IPS DF 19.7 (cell line): ENCODE measurements at places on chromosomes 11 and 22.
A peak's percentile ranks its signal among the peaks of the same experiment; 100 is the strongest.

DNA sequence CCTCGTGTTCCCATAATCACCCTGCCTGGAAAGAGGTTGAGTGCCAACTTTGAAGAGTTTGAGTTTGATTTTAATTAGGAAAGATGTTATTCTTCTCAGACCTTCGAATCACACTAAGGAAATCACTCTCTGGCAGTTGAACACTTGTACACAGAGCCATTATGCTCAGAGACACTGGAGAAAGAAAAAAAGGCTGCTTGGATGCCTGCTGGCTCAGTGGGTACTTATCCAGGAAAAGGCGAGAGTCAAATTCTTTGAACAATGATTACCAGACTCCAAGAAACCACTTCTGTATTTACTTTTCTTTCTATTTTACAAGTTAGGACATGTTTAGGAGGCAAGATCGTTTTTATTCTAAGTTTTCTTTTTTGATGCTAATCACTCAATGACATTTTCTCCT, 438.5 kb upstream of the FAT3 start:
- DNase-seq, result no peak

DNA sequence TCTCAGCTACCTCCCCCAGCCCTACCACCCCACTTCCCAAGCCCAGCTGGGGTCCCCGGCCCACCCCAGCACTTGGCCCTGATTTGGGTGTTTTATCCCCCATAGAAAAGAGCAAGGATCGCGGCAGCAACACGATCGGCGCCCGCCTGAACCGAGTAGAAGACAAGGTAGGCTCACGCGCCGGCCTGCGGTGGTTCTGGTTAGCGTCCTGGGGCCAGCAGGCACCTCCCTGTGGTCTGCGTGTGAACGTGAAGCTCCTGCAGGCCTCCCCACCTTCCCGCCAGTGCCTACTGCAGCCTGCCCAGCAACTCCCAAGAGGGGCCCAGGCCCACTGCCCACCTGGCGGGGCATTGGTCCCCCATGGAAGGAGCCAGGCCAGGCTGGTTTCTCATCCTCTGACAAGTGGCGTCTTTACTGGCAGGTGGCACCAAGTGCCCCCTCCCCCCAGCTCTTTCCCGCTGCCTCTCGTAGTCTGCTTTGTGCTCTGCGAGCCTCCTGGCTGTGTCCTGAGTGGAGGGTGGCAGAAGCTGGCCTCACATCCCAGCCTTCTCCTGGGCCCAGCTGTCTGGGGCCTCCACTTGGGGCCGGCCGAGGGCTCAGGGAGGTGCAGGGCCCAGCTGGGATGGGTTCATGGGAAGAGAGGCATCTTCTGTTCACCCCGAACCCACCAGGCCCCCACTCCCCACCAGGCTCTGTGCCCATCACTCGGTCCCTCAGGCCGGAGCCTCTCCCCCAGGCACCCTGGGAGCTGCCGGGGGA, 78.3 kb upstream of the KCNQ1OT1 start:
- no peak for DNase-seq

DNA sequence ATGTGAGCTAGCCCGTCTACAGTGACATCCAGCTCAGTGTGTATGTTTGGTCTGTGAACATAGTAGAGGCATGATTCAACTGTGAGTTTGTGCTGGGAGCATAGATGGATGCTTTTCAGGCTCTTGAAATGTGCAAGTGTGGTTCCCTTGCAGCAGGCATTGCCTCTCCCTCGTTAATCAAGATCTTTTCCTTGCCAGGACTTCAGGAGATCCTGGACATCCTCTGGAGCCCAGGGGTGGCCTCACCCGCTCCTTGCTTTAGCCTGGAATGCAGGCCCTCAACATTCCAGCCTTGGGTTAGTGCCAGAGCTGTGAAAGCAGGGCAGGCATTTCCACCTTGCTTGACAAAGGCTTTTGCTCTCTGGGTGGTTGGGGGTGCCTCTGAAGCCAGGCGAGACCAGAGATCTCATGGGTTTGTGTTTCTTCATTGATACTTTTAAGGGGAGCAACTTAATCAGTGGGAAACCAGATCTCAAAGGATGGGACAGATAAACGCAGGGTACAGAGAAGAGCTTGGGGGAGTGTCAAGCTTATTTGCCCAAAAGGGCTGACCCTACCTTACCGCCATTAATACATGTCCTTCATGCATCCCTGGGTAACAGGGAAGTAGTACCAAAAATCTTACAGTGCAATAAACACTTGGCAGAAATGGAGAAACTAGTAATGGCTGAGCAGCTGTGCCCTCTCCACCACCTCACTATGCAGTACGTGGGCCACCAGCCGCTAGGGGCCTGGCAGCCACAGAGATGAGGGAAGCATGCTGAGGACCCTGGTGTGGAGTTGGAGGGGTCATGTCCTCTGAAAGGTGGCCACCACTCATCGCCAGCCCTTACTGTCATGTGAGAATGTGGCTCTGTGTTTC, 72.1 kb downstream of the PTPRJ start:
- peak; percentile 42 for DNase-seq

DNA sequence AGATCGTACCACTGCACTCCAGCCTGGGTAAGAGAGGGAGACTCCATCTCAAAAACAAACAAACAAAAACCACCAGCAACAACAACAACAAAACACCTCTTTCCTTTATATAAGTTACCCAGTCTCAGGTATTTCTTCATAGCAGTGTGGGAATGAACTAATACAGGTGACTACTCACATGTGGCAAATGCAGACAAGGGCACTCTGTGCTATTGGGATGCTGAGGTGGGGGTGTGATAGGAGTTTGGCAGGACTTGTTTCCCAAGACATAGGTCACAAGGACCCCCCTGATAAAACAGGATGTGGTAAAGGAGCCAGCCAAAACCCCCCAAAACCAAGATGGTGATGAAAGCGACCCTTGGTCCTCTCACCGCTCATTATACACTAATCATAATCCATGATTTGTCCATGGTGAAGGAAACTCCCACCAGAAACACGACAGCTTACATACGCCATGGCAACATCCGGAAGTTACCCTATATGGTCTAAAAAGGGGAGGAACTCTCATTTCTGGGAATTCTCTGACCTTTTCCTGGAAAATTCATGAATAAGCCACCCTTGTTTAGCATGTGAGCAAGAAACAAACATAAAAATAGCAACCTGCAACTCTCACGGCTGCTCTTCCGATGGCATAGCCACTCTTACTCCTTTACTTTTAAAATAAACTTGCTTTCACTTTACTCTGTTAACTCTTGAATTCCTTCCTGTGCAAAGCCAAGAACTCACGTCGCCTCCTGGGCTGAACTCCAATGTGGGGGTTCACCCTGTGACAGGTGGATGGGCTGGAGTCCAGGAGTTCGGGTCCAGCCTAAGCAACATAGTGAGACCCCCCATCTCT, 18.8 kb upstream of the INCENP start:
- no peak for DNase-seq

- no peak for DNase-seq
Observed at GRCh38 chr22:38034884-38035529, 22.2 kb upstream of the PICK1 start.

- DNase-seq, result no peak
Observed at GRCh38 chr11:68565768-68566167, 105.2 kb downstream of the PPP6R3 start.

DNA sequence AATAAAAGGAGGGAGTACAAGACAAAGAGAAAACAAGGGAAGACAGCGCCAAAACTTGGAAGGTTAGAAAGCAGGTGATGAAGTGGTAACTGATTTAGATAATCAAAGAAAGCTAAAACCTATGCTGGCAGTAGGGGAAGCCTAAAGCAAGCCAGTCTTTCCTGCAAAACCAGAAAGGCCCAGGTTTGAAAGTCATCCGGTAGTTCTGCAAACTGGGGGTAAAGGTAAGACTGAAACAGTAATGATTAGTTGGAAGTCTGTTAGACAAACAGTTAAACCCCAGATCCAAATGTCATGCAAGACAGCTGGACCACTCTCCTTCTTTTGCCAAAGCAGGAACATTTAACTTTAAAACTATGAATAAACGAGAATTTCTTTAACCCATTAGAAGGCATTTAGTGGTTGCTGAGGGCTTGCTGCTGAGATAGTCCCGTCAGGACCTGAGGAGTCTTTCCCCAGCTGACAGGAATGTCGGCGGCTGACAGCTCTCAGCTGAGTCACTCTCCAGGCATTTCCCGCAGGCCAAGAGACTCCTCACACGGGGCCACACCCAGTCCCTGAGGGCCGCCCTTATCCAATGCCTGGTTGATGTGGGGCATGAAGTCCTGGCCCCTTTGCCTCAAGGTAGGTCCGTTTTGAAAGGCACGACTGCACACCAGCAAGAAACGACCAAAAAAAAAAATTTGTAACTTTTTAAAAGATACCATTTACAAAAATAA, 36.3 kb upstream of the CFAP300 start:
- DNase-seq, result peak; percentile 25

DNA sequence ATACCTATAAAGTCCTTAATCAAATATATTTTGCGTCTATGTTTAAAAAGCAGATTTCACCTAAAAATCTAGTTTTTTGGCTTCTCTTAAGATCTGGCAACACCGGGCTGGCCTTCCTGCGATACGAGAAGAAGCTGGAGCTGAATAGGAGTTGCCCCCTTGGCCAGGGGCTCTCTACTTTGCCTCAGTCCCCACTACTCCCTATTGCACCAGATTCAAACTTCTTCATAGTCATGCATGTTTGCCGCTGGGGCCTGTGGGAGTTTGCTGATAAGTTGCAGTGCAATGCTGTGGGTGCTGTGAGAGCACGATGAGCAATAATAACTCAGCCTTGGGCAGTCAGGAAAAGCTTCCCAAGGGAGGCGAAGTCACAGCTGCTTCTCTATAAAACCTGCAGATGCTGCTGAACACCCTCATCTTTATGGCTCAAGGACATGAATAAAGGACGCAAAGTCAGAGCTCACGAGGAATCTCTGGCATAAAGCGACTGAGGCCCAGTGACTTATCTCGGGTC, 15.2 kb upstream of the EIF3D start:
- DNase-seq, result no peak

- DNase-seq, result no peak
Observed at GRCh38 chr22:44401783-44402110, 89.0 kb upstream of the SHISAL1 start.

DNA sequence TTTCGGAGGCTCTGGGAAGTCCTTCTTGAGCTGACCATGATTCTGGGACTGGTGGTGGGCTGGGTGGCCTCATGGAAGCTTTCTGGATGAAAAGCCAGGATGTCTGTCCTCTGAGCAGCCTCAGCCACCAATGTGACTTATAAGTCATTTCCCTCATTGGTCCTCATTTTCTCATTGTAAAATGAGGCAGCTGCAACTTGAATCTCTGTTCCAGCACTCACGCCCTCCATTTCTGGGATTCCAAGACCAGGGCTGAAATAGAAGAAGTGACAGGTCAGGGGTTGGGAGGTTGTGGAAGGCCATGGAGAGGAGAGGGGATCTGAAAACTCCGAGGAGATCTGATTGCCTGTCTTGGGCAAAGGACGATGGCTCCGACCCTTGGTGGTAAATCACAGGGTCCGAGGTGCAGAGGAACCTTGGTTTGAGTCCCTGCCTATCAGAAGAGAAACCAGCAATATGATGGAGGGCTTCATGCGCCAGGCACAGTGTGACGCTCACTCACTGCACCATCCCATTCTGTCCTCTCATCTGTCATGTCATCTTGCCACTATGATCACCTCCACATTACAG, 38.3 kb downstream of the TSPAN18 start:
- no peak for DNase-seq

GRCh38 chr11:2652333-2653197, 47.2 kb downstream of the KCNQ1OT1 start:
- no peak for DNase-seq

- no peak for DNase-seq
Observed at GRCh38 chr11:110989428-110990133, 255.9 kb upstream of the POU2AF2 start.

GRCh38 chr11:8792710-8793109, 110.1 kb downstream of the RPL27A start:
- no peak for DNase-seq

DNA sequence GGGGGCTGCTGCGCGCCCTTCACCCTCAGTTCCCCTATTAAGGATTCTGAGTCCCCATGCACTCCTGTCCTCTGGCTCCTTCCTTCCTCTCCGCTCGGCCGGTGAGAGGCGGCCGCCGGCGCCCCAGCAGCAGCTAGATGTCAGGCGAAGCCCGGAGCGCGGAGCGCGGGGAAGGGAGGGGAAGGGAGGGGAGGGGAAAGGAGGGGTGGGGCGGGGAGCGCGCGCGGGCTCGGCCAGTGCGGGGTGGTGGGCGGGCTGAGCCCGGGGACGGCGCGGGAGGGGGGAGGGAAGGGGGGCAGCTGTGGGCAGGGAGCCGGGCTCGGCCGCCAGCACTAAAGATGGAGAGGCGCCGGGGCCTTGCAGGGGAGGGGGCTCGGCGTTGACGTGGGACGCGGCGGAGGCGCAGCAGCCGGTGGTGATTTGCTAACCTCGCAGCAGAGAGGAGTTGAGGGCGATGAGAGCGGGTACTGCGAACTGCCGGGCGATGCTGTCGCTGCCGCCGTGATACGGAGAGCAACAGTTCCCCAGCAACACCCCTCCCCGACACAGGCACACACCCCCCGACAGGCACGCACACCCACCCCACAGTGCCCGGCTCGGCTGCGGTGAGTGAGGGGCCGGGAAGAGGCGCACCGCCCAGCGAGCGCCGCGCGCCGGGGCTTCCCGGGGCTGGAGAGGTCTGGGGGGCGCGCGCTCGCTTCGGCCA, at the start of gene ZBTB16:
Gene ZBTB16, plus strand, starts transcription at position 434 of the 706 bp plus-strand sequence. CDS start 3,590 bp downstream, outside the sequence.
- no peak for DNase-seq

DNA sequence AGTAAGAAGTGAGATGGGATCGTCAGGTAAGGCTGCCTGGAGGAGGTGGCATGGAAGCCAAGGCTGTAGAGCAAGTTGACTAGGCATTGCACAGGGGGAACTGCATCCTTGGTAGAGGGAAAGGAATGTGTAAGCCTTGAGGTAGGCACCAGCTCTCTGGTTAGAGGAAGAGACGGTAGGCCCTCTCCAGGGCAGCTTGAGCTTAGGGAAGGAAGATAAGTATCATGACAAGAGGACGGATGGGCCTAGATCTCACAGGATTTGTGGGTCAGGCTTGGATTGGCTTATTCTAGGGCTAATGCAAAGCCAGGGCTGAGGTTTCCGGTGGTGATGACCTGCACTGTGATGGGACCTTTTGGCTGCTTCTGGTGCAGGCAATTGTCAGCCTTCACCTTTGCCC, 1035.8 kb downstream of the TBC1D22A start:
- DNase-seq, result no peak

- DNase-seq, result no peak
Observed at GRCh38 chr22:20514658-20515406, 7.4 kb downstream of the MED15 start.

DNA sequence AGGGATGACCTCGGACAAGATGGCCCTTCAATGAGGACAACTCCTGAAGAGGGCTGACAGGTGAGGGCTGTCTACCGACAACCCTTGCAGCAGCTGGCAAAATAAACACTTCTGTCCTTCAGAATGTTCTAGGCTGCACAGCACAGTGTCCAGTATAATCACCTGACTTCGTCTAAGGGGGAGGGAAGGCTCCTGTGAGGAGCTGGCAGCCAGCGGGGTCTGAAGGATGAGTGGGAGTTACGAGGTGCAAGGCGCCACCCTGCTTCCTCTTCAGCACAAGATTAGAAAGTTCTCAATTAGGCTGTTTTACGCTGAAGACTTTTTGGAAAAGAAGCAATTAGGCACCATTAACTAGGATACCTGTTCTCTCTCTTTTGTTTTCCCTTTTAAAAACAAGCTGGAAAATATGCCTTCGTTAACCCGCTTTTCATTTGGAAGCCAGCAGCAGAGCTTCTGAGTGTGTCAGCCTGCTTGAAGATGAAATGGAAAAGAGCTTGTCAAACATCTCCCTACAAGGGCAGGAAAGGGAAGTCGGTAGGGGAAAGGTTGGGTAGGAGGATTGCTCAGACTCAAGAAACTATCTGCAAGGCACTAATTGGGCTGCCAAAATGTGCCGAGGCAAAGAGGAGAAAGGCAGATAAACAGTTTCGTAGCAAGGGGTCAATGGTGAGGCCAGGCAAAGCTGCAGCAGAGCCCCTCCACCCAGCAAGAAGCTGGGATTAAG, 592.2 kb upstream of the CADM1 start:
- DNase-seq, result no peak

- DNase-seq, result no peak
Observed at GRCh38 chr11:122162095-122162494, 46.1 kb upstream of the BLID start.
